ENCODE measurements at places on chromosomes 13 and 19. TPM values are rescaled to one million over a fixed set of nuclear protein-coding genes. Genes with fewer than 3 reads are reported as not detected.

Gene NLRP5
- not detected for total RNA-seq

Gene LILRA5
- 1.4 TPM for total RNA-seq

Gene RNF17
- not detected for total RNA-seq

Gene LILRA1
- total RNA-seq: 0.66 TPM

Gene ABCA7
- 31.8 TPM for total RNA-seq

Gene NLRP7
- not detected for total RNA-seq

Gene TINCR
- total RNA-seq: 1.1 TPM

Gene ZNF433
- 5.0 TPM for total RNA-seq

Gene ZNF266
- total RNA-seq: 20.5 TPM

Gene PLK5
- 0.44 TPM for total RNA-seq

Gene SBSN
- total RNA-seq: not detected

Gene TMEM259
- total RNA-seq: 112 TPM

Gene CKM
- not detected for total RNA-seq

Gene CYP4F11
- total RNA-seq: 8.8 TPM

Gene IGSF23
- total RNA-seq: not detected

Gene METTL21C
- not detected for total RNA-seq

Gene CLIP3
- total RNA-seq: 7.5 TPM

Gene SHANK1
- total RNA-seq: 0.59 TPM

Gene MAG
- 4.2 TPM for total RNA-seq

Gene PCDH9
- total RNA-seq: 3.7 TPM

Gene DAND5
- total RNA-seq: not detected

Gene KIR2DL4
- 0.32 TPM for total RNA-seq

Gene PRR36
- 2.0 TPM for total RNA-seq

Gene OR7A5
- total RNA-seq: 1.3 TPM

Gene ANKLE1
- 1.0 TPM for total RNA-seq

Gene KLK5
- total RNA-seq: not detected

Gene CNFN
- 4.8 TPM for total RNA-seq

Gene NCR1
- total RNA-seq: not detected

Gene TMEM255B
- total RNA-seq: 11.8 TPM

Gene ELANE
- 0.98 TPM for total RNA-seq

Gene WDR87
- total RNA-seq: not detected

Gene PSG11
- not detected for total RNA-seq

Gene GSX1
- total RNA-seq: not detected

Gene MEIOSIN
- total RNA-seq: not detected

Gene MEX3D
- 14.3 TPM for total RNA-seq

Gene CYP4F2
- not detected for total RNA-seq

Gene TPTE2
- total RNA-seq: 0.33 TPM

Gene C19orf67
- total RNA-seq: not detected

Gene ZNF534
- not detected for total RNA-seq

Gene BEST2
- not detected for total RNA-seq

Gene NLRP9
- total RNA-seq: not detected

Gene SLC10A2
- not detected for total RNA-seq

Measured in breast epithelium (tissue), 4 donors.